ENCODE measurements at places on chromosomes 11 and 22. TPM values are rescaled to one million over a fixed set of nuclear protein-coding genes. Genes with fewer than 3 reads are reported as not detected.
A peak's percentile ranks its signal among the peaks of the same experiment; 100 is the strongest.

- DNase-seq = no peak
These were observed 45.5 kb downstream of the CACNA1I start for GRCh38 chr22:39616051-39616450.

DNA sequence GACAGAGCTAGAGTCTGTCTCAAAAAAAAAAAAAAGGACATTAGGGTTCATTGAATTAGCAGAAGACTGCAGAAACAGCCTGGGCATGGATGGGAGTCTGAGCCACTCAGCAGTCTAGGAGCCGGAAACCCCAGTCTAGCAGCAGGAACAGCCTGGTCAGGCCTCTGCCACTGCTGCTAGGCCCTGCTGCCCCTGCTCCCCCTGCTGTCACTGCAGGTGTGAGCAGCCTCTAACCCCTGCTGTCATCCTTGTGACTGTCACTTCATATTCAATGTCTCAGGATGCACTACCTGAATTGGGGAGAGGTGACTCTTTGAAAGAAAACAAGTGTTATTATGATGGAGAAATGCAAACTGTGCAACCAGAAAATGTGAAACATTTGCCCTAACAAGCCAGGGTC is 7.0 kb upstream of the DDX17 start:
- DNase-seq = peak; percentile 60

The ACTN3 gene
- not detected for total RNA-seq

The TMEM86A gene
- 0.74 TPM for total RNA-seq

The KCNJ11 gene
- 3.3 TPM for total RNA-seq

The KCNA4 gene
- total RNA-seq = not detected

The OR4D5 gene
- total RNA-seq = not detected

GRCh38 chr11:69400771-69401590 is 80.5 kb upstream of the LINC01488 start:
- peak; percentile 45 for DNase-seq

- DNase-seq = peak; percentile 59
These were observed 15.5 kb downstream of the APOL3 start for GRCh38 chr22:36144886-36145541.

DNA sequence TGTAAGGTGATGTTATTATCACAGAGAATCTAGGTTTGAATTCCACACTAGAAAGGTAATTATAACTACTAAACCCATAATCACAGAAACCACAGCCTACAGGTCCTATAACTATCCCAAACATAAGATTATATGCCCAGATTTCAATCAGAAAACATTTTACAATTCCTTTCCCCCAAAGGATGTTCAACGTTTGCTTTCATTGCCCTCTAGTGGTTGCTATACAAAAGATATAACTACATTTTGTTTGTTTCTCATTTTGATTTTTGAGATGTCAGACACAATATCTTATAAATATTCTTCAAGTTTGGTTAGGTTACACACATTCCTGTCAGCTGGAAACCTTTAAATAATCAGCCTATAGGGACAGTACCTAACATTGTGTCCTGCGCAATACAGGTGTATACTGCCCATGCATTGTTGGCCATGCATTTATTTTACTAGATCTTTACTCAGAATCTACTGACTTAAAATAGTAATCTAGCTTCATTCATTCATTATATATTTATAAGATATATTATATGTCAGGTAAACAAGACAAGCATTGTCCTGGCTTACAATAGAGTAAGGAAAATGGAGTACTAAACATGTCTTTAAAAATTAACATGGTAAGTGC is 530.5 kb upstream of the CCDC90B start:
- DNase-seq = peak; percentile 15

- no peak for DNase-seq
These were observed 77.3 kb upstream of the RCN1 start for GRCh38 chr11:32013603-32014002.

- DNase-seq = no peak
These were observed 193.7 kb upstream of the TBCEL start for GRCh38 chr11:120830085-120830620.

GRCh38 chr22:33889748-33890147 is 30.5 kb downstream of the LARGE1 start:
- DNase-seq = no peak

DNA sequence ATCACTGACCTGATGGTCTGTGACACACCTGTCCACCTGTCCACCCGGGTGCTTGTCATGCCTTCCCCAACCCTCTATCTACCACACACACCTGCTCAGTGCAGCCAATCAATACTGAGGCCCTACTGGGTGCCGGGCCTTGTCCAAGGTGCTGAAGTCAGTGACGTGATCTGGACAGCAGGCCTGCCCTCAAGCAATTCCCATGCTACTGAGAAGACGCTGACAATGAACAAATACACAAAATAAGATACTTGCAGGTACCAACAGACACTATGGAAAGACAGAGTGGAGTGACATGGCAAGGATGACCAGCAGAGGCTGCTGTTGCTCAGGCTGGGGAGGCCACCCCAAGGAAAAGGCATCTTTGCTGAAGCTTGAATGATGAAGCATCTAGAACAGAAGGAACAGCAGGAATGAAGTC is 21.2 kb downstream of the PLAAT3 start:
- DNase-seq = peak; percentile 34

- no peak for DNase-seq
These were observed 70.8 kb downstream of the RAB38 start for GRCh38 chr11:88104408-88104807.

- DNase-seq = no peak
These were observed 128.1 kb downstream of the ARHGAP20 start for GRCh38 chr11:110584150-110584549.

GRCh38 chr11:3885855-3886254 is 30.4 kb downstream of the STIM1 start:
- DNase-seq = no peak

The BTG4 gene
- total RNA-seq = not detected

The ST14 gene
- total RNA-seq = 0.20 TPM

- no peak for DNase-seq
These were observed 35.1 kb downstream of the FBLN1 start for GRCh38 chr22:45537734-45538181.

- no peak for DNase-seq
These were observed 43.2 kb downstream of the NAT10 start for GRCh38 chr11:34148504-34149165.

GRCh38 chr11:43856993-43857392 is 23.6 kb upstream of the ALKBH3 start:
- no peak for DNase-seq

DNA sequence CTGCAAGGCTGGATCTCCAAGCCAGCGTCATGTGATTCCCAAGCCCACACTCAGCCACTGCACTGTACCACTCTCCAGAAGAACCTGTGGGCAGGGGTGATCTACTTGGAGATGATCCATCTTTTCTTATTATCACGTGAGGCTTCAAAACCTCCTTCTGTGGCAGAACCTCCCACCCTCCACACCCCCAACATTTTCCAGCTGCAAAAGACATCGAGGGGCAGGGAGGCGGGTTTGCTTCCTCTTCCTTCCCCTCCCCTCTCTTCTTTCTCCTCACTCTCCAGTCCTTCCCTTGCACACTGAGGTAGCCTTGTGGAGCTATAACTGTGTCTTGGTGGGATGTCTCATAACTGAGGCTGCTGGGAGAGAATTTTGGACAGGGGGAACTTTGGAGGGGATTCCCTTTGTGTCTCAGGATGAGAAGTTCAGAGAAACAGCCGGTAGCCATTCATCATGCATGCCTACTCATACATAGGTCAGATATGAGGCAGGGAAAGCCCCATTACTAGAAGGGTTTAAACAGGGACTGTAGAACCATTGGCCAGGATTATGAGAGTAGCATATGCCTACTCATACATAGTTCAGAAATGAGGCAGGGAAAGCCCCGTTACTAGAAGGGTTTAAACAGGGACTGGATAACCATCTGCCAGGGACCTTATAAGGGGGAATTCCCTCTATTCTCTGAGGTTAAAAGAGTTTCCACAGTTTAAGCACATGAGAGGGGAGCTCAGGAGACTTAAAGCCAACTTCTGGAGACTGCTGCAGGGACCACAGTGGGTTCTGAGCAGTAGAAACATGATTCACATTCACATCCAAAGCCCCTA is 420.7 kb upstream of the CADM1 start:
- no peak for DNase-seq

- DNase-seq = no peak
These were observed 29.1 kb downstream of the DRD2 start for GRCh38 chr11:113446112-113446511.

The CADM1 gene
- total RNA-seq = 0.42 TPM

- no peak for DNase-seq
These were observed 332.4 kb upstream of the ARHGAP42 start for GRCh38 chr11:100354736-100355135.

GRCh38 chr11:115078461-115079438 is 400.4 kb downstream of the NXPE2 start:
- DNase-seq = no peak

GRCh38 chr11:87187930-87188329 is 150.2 kb downstream of the TMEM135 start:
- no peak for DNase-seq

DNA sequence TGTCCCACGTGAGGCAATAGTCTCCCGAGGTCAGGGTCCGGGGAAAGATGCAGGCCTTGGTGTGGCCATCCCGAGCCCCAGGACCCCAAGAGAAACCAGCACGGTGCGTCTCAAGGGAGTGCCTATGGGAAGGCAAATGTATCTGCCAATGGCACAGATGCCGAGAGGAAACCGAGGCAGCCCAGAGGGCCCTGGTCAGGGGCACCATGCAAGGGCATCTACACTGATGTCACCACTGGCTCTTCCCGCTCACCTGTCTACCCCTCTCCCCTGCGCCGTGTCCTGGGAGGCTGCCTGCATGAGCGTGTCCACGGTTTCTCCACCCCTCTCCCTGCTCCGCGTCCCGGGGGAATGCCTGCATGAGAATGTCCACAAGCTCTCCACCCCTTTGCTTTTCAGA is 1318.8 kb downstream of the TBC1D22A start:
- no peak for DNase-seq

GRCh38 chr11:3087373-3087772 is 30.1 kb upstream of the CARS1 start:
- DNase-seq = no peak

The MAJIN gene
- total RNA-seq = 0.24 TPM

DNA sequence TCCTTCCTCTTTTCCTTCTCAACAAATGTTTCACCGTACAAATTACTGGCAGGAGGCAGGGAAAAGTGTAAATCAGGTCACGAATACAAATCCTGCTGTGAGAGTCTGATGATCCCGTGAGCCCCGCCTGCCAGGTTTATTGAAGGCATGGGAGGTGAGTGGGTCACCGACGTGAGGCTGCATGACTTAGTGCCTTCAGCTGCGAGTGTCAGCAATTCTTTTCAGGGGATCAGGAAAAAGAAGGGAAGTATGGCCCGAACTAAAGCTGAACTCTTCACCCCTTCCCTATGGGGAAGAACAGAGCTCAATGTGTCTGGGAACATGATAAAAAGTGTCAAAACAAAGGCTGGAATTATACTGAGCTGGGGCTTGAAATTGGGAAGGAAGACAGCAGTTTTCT is 166.2 kb downstream of the OPCML start:
- no peak for DNase-seq

DNA sequence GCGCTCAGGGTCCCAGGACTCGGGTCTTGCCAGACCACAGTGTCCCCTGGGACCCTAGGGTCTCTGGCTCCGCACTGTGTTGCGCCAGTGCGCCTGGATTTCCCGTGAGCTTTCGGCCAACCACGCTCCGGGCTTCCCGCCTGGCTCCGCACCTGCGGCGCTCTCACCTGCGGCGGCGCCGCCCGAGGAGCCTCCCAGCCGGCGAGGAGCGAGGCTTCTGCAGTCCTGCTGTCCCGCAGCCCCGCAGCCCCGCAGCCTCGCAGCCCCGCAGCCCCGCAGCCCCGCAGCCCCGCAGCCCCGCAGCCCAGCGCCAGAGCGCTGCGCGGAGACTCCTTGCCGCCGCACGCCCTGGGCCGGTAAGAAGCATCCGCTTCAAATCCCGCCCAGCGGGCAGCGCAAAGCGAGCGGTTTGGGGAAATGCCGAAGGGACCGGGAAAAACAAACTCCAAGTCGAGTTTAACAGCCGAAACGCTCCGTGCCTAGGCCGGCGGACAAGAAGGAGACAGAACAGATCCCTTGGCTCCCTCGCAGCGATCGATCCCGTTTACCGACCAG is 939 bp downstream of the ALX4 start:
- no peak for DNase-seq

GRCh38 chr11:88330826-88331428 is 6.6 kb downstream of the CTSC start:
- no peak for DNase-seq

GRCh38 chr11:72222106-72222891 is 2.3 kb upstream of the INPPL1 start:
- peak; percentile 16 for DNase-seq

The ZNF215 gene
- 12.5 TPM for total RNA-seq

GRCh38 chr11:19664886-19665548 is 47.6 kb upstream of the NAV2 start:
- no peak for DNase-seq

DNA sequence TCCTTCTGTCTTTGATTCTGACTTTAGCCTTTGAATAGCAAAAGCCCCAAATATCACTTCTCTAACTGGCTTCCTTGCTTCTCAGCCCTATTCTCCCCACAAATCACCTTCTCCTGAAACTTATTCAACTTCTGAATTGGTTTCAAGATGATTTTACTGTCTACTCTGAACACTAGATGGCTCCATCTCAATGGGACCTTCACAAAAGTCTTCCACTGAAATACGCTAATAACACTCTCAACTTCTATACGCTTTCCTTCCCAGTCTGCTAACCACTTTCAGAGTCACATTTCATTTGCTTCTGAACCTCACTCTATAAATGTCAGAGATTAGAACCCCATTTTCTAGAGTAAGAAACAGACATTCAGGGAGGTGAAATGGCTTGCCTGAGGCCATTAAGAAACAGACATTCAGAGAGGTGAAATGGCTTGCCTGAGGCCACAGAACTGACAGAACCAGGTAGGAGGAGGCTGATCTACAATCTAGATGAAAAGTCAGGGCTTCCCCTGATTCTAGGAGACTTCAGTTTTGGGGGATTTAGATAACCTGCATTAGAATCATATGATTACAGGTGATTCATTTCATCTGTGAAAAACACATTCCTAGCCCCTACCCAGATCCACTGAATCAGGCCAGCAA is 20.6 kb downstream of the MORC2 start:
- DNase-seq = peak; percentile 19
